ENCODE measurements at places on chromosomes 2 and 18. TPM values are rescaled to one million over a fixed set of nuclear protein-coding genes. Genes with fewer than 3 reads are reported as not detected.

The CNDP1 gene
- 0.36 TPM for total RNA-seq

DNA sequence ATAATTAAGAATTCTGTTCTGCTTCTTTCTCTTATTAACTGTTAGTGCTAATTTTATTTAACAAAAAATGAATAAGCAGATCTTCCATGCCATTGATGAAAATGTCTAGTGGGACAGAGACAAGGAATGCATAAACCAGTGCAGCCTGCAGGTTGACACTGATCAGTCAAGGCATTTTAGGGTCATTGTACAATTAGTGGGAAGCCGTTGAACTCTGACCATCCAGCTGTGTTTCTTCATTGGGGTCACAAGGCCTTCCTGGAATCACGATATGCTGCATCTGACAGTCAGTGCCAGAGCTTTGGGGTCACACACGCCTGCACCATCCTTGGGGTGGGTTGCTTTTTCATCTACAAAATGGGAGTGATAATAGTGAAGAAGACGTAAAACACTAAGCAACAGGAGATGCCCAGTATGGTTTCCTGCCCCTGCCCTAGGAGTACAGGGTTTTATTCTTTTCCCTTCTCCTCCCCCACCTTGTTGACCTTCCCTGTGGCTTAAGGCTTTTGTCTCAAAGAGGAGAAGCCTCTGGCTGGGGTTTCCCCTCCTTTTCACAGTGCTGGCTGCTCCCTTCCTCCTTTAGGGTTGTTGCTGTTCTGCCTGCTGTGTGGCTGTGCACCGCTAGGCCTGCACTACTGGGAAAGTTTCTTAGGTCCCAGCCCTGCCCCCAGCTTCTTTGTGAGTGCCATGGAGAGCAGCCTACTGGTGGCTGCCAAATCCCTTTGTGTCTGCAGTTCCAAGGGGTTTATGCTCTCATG is 245.6 kb downstream of the TPGS2 start:
- DNase-seq, result no peak

- DNase-seq, result peak; percentile 73
These were observed 91.5 kb downstream of the DYM start for GRCh38 chr18:49368876-49369440.

- DNase-seq, result peak; percentile 65
These were observed 36.8 kb downstream of the HRH4 start for GRCh38 chr18:24497031-24497754.

DNA sequence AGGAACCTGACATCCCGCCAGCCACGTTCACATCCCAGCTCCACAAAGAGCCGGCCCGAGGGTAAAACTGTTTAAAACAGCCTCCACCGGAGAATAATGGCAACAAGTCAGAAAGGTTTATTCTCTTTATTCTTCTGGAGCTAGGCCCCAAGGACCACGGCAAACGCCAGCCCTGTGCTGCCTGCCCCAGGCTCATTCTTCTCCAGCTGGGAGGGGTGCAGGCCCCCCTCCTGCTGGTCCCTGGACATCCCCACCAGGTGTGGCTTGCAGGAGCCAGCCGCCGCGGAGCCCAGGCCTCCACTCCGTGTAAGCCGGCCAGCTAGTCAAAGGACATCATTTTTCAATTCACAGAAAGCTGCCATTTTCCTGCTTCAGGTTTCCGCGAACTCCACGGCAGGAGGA is 65.8 kb upstream of the SALL3 start:
- no peak for DNase-seq

The DSG2 gene
- 4.7 TPM for total RNA-seq

- no peak for DNase-seq
These were observed at the start of gene KYNU for GRCh38 chr2:142877216-142877838. Gene KYNU (plus strand): TSS chr2:142877664. CDS start chr2:142885368, 7,704 bp downstream.

- no peak for DNase-seq
These were observed 45.7 kb downstream of the PRKCE start for GRCh38 chr2:45697190-45697589.

DNA sequence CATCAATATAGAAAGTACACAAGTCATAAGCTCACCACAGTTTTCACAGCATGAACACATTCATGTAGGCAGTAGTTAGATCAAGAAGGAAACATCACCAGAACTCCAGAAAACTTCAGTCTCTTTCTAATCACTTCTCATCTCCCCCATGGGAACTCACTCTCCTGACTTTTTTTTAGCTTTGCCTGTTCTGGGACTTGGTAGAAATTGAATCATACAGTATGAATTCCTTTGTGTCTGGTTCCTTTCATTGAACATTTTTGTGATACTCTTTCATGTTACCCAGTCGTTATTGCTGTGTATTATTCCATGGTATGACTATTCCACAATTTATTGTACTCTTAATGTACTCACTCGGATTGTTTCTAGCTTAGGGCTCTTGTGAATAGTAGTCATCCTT is 160.2 kb downstream of the TAF4B start:
- DNase-seq, result no peak

DNA sequence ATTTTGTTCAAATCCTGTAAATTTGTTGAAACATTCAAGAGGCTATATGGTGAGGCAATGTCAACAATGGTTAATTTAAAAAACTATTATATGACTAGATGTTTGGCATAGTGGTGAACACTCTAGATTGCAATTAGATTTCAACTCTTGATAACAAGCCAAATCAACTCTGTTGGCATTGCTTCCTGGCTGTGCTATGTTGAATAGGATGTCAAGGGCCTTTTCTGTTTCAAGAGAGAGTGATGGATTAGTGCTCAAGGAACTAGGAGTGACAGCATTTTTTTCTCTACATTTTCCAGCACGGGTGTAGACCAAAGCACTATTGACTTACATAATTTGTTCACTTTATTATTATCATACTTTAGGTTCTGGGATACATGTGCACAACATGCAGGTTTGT is 172.4 kb upstream of the KCNH7 start:
- no peak for DNase-seq

The ERMN gene
- total RNA-seq, result 0.27 TPM

DNA sequence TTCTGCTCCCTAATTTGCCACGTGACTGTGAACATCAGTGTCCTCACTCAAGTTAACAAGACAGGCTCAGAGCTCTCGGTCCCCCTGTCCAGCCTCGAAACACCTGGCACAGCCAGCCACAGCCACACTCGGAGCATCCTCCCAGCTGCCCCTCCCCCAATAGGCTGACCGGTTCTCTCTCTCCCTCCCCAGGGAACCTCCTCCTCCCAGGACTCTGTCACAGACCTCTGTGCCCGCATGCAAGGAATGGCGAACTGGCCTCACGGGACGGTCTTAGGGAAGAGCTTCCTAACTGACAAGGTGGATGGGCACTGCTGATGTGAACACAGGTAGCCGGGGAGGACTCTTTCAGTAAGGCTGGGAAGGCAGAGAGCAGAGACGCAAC is 18.8 kb downstream of the CYP26B1 start:
- DNase-seq, result peak; percentile 12

GRCh38 chr18:73414598-73414997 is 546.8 kb upstream of the NETO1 start:
- no peak for DNase-seq

- DNase-seq, result no peak
These were observed 693 bp upstream of the LRP2 start for GRCh38 chr2:169362894-169363559.

The GKN1 gene
- total RNA-seq, result not detected

The STK39 gene
- 37.4 TPM for total RNA-seq

- DNase-seq, result no peak
These were observed 43.0 kb downstream of the WIPF1 start for GRCh38 chr2:174554529-174555150.

GRCh38 chr2:27860111-27860510 is 30.1 kb downstream of the RBKS start:
- no peak for DNase-seq

DNA sequence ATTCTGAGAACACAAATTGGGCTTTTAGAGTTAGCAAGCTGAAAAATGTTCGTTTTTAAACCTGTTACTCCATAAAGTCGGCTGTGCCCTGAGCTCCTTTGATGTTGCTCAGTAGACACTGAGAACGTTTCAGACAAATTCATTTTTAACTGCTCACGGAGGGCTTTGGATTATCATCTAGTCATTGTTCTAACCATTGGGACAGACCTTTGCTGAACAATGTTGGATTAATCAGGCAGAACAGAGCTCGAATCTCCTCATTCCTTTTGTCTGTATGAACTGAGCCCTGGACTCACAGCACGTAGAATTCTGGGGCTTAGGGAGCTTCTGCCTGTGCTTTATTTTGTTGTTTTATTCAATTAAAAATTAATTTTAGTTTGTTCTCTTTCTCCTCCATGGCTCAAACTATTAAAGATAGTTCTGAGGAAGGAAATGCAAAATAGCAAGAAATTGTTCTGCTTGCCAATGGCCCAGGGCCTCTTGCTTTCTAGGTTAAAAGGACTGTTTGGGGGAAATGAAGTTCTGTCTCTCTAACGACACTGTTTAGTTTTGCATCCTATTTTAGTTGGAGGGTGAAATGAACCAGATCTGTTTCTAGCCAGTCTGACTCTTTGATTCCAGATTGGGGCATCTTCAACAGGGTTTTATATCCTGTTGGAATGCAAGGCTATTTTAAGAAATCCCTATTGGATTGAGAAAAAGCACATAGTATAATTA is 114.7 kb upstream of the CXCR4 start:
- no peak for DNase-seq

- DNase-seq, result no peak
These were observed 5.7 kb downstream of the TRABD2A start for GRCh38 chr2:84875213-84875560.

GRCh38 chr2:127355407-127356008 is 32.3 kb downstream of the MAP3K2 start:
- DNase-seq, result no peak

The KCNS3 gene
- 4.6 TPM for total RNA-seq

The HRH4 gene
- 0.18 TPM for total RNA-seq

- DNase-seq, result no peak
These were observed 139.7 kb downstream of the LRP2 start for GRCh38 chr2:169222665-169223064.

The DPP4 gene
- total RNA-seq, result 1.2 TPM

The HOXD4 gene
- total RNA-seq, result not detected

DNA sequence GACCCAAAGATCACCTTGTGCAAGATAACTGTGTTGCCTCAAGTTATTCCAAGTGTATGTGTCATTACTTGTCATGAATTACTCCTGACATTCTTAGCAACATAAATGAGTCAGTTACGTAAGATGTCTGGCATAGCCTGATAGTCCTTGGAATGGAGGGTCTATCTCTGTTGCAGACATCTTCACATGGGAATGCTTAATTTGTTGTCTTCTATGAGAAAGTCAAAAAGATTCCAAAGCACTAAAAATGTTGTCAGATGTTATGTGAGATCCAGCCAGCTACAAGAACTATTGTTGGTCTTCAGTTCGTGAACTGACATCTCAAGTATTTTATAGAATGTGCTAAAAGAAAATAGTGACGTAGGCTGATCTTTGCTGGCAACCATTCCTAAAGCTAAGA is 178.2 kb upstream of the RASGRP3 start:
- no peak for DNase-seq

The REG1B gene
- not detected for total RNA-seq

DNA sequence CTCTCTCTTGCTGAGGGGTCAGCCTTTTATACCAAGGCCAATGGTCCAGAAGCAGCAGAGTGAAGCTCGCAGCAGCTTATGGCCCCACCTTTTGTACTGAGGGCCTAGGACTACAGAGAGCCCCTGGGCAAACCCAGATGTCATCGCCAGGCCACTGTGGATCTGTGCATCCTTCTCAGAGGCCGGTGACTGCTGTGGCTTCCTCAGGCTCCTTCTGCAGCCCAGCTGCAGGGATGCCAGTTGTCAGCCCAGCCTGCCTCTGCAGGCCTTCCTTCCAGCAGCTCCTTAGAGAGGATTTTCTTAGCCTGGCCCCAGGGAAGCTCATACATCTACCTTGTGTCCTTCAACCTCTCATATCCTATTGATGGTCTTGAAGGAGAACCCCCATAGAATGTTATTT is 6.5 kb upstream of the ACOXL start:
- no peak for DNase-seq

The COL4A3 gene
- total RNA-seq, result 5.4 TPM

Measured in cerebellum (tissue), 4 donors.